ENCODE measurements at places on chromosomes 2 and 18.

- no peak for DNase-seq
Measured at GRCh38 chr18:44051026-44051425, 629.7 kb upstream of the SETBP1 start.

- DNase-seq = no peak
Measured at GRCh38 chr2:218999021-218999880, 6.0 kb upstream of the CRYBA2 start.

- DNase-seq = no peak
Measured at GRCh38 chr2:134202371-134202770, 51.5 kb upstream of the MGAT5 start.

- no peak for DNase-seq
Measured at GRCh38 chr2:215399067-215399716, 36.7 kb downstream of the FN1 start.

- no peak for DNase-seq
Measured at GRCh38 chr2:121476684-121477083, 54.0 kb upstream of the RNU4ATAC start.

DNA sequence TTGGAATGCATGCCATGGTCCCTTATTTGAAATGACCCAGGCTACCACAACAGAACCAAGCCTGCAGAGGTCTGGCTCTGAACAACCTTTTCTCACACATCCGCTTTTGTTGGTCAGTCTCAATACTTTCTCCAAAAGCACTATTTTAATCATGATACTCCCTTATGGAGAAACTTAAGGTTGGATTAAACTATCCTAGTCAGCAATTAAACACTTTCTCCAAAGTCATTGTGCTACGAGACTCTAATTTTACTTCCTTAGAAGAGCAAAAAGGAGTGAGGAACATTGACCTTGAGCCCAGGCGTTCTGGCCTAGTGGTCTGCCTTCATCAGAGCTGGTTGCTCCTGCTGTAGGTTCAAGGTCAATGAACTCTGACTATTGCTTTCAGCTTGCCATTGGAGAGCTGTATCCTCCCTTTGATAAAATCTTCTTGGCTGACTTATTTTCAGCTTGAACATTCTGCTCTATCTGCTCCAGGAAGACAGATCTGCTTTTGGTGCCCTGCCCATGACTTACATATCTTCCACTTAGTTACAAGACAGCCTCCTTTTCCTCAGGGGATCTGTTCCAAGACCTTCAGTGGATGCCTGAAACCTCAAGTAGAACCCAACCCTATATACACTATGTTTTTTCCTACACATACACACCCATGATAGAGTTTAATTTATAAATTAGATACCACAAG lies 91.2 kb downstream of the NCKAP5 start:
- DNase-seq = no peak

GRCh38 chr18:13464432-13465123 lies 246.0 kb downstream of the LDLRAD4 start:
- DNase-seq = no peak

DNA sequence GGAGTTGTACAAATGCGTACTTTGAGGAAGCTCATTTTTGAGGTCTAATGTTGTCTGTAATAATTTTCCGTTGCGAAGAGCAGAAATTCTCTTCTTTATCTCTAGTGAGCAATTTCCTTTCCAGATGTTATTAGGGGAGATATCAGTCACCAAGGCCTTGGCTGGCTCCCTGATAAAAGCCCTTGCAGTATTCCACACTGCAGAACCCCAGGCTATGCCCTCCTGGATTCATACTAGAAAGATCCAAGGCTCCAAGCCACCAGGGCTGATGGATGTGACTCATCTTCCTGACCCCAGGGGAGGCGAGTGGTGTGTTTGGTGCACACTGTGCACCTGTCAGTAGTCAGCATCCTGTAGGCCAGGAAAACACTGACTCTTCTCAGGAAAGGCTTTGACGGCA lies 34.7 kb downstream of the INO80C start:
- no peak for DNase-seq

- DNase-seq = no peak
Measured at GRCh38 chr2:175175896-175176295, 5.6 kb downstream of the ATP5MC3 start.
